ENCODE measurements at places on chromosomes 3 and 15.
A peak's percentile ranks its signal among the peaks of the same experiment; 100 is the strongest.

DNA sequence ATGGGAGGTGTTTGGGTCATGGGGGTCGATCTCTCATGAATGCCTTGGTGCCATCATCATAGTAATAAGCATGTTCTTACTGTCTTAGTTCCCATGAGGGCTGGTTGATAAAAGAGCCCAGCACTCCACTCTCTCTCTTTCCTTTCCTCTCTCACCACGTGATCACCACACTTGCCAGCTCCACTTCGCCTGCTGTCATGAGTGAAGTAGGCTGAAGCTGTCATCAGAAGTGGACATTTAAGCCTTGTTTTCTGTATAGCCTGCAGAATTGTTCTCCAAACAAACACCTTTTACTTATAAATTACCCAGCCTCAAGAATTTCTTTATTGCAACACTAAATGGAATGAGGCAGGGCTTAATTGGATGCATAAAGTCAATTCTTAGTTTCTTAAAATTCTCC is 6.1 kb downstream of the OR5H1 start:
- no peak for DNase-seq

DNA sequence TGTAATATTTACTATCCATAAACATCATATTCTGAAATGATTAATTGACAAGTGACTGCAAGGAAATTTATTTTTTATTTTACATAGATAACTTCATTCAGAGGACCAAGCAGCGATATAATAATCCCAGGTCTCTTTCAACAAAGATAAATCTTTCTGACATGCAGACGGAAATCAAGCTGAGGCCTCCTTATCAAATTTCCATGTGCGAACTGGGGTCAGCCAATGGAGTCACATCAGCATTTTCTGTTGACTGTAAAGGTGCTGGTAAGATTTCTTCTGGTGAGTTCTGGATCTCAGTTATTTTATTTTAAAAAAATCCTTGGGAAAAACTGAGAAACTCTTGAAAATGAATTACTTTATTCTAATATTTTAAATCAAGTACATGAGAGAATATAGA is 23.3 kb downstream of the SEC22A start:
- no peak for DNase-seq

DNA sequence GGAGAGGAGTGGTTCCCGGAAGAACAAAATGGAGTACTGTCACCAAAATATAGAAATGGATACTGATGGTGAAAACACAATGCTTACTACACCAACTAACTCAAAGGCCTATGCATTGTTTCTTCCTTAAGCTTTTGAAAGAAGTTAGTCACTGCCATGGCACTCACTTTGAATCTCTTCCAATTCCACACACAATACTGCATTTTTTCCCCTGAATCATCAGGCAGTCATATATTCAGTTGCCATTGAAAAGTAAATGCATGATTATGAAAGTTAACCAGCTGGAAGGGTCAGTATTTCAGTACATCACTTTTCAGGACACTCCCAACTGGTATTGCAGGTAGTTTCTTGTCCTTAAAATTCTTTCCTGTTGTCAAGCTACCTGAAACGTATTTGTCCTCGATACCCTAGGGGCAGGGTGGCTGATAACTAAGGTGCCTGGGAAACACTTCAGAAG is 9.0 kb upstream of the LRRFIP2 start:
- no peak for DNase-seq

GRCh38 chr15:78752492-78753358 is 58.5 kb downstream of the ADAMTS7 start:
- no peak for DNase-seq

GRCh38 chr15:79197285-79197684 is 85.2 kb upstream of the ANKRD34C start:
- DNase-seq, result no peak

DNA sequence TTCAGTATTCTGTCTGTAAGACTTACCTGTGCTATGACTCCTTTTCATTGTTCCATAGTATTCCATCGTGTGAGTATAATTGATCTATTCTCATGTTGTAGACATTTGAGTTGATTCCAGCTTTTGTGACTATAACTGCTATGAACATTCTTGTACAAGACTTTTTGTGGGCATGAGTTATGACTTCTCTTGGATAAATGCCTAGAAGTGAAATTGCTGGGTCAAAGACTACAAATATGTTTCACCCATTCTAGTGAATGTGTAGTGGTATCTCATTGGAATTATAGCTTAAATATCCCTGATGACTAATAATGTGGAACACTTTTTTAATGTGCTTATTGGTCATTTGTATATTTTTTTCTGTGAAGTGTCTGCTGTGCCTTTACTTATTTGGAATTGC is 27.6 kb upstream of the NPHP3 start:
- no peak for DNase-seq

DNA sequence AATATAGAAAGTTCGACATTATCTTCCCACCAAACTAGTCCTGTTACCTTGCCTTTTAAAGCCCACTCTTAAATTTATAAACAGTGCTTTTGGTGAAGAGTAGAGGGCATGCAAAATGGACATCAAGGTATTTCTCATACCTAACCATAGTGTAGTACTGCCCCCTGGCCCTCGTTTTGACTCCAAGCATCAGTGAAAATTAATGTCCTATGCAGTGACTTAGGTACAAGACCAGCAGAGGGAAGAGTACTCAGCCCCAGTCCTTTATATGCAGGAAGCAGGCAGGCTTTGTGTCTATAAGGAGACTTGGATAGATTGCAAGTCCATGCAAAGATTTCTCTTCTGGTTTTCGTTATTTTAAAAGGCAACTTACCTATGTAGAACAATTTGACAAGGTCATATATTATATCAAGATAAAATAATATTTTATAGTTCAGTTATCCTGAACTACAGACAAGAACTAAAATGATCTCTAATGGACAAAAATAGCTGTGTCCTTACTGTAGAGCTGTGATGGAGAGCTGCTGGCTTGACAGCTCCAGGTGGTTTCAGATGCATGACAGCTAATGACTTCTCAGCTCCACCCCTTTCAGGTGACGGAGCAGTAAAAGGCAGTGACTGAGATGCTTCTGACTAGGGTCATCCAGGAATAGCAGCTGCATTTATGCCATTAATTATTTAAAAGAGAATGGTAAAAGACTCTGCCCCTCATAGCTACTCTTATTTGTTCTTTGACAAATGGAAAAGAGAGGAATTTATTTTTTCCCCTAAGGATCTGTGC is 646.1 kb downstream of the SQOR start:
- no peak for DNase-seq

DNA sequence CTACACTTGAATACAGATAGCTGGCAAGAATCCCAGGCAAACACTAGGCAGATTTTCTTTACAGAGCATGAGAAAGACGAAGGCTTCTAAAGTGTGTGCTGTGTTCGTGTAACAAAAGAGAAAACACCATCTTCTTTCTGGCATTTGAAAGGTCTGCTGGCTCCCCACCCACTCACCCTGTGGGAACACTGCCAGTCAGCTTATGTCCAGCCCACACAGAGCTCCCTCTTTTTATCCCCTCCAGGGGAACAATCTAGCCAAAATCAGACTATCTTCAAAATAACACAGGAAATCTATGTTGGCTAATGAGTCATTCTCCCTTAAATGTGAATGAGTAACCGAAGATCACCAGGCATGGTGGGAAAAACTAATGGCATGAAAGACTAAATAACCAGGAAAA is 45.6 kb upstream of the PAQR5 start:
- DNase-seq, result no peak

DNA sequence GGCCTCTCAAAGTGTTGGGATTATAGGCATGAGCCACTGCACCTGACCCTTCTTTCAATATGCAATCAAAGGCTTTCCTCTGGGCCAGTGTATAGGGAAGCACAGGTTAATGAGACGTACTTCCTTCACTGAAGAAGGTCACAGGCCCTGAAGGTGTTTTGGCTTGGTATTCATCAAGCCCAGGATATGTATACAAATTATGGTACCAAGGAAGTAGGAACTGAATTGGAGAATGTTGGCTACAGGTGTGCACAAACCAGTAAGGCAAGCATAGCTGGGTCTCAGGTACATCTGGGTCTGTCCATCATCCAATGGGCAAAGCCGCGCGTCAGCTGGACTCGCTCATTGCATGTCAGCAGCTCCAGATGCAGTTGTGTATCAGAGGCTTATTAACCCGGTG is 237.9 kb downstream of the ADAMTS17 start:
- no peak for DNase-seq

DNA sequence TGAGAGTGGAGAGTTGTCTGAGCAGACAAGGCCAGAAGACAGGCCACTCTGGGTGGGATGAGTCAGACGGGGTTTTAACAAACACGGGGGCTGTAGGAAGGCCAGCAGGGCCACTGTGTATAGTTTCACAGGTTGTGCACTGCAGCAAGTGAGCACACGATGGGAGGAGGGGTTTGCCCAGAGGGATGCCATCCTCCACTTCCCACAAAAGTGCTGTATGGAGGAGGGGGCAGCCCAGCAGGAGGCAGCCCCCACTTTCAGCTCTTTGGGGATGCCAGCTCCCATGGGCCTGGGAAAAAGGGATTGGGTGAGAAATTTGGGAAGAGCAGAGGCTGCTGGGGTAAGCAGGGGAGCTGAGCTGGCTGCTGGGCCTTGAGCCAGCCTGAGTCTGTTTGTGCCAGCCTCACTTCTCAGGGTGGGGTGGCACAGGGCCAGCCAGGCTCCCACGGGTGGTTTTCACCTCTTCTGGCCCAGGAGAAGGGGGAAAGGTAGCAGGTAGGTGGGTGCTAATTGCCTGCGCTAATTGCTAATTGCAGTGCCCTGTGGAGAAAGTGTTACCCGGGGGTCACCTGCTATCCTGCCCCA is 6.7 kb downstream of the ZBTB47 start:
- DNase-seq, result no peak

- DNase-seq, result peak; percentile 55
Measured at GRCh38 chr3:141789281-141789680, 26.1 kb downstream of the GRK7 start.

- DNase-seq, result no peak
Measured at GRCh38 chr3:179921500-179921899, 115.2 kb downstream of the PEX5L start.

- no peak for DNase-seq
Measured at GRCh38 chr15:63946524-63947065, 99.7 kb downstream of the DAPK2 start.

DNA sequence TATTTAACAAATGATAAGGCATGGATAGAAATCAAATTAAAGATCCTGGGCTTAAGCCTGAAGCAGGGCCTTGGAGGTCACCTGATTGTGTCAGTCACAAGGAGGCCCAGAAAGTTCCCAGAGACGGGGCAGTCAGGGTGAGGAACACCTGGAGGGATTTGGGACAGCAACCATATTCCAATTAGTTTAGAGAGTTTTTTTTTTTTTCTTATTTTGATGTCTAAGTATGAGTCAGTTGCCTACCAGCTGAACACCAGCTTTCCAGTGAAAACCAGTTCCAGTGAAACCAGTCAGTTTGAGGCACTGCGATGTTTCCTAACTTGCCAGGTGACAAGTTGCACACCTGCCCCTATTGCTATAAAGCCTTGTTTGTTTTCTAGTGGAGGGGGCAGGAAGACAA is 350.7 kb upstream of the AZI2 start:
- no peak for DNase-seq

GRCh38 chr3:775178-775880 is 317.5 kb upstream of the CNTN6 start:
- no peak for DNase-seq

- no peak for DNase-seq
Measured at GRCh38 chr3:101119535-101119934, 126.3 kb upstream of the ABI3BP start.

DNA sequence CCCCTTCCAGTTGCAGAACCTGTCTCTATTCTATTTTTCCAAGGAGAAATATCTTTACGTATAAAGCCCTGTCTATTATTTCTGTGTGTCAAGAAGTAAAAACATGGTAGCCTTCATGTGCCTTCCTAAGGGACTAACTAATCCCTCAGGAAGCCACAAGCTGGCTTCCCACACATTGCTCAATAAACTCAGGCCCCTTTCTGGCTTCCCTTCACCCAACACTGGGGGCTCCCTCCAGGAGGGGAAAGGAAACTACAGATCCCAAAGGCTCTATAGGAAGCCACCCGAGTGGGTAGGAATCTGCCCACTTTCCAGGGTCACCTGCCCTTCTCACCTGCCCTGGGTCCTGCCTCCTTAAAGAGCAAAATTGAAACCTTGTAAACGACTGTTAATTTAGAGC is 4.6 kb downstream of the TLE3 start:
- no peak for DNase-seq

- DNase-seq, result no peak
Measured at GRCh38 chr3:108473711-108474110, 36.7 kb downstream of the MYH15 start.

DNA sequence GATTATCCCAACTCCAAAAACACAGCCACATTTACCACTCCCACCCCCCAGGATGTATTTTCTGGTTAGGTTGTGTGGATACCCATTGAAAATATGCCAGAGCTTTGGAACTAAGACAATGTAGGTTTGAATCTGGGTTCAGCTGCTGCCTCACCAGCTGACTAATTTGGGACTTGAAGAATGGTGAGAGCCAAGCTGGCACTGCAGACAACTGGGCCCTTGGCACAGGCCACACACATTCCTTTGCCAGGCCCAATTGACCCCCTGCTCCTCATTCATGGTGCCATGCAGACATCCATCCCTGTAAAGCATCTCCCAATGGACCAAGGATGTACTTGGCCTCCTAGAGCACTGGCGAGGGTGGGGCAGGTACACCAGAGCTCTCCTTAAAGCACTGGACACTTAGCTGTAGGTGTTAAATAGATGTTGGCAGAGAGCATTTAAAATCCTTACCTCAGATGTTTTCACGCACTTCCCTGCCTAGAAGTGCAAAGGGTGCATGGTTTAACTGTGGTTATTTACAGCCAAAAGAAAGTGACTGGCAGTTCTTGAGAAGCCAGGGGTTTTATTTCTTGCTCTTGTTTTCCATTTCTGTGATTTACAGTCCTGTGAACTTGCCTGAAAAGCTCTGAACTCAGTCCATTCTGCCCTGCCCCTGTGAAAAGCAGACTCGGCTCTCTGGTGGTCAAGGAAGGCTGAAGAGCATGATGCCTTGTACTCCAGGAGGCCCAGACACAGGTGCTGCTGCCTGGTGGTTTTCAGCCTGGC is 138.5 kb downstream of the CLSTN2 start:
- no peak for DNase-seq
